ENCODE measurements at places on chromosomes 3 and 15. TPM values are rescaled to one million over a fixed set of nuclear protein-coding genes. Genes with fewer than 3 reads are reported as not detected.

The NEK10 gene
- 6.2 TPM for total RNA-seq

The CLDN16 gene
- total RNA-seq = 0.16 TPM

The CCR9 gene
- not detected for total RNA-seq

The ANKRD63 gene
- total RNA-seq = not detected

The PLA2G4D gene
- total RNA-seq = not detected

The SCG5 gene
- 42.4 TPM for total RNA-seq

Measured in camera-type eye (tissue), 1 donor.